ENCODE measurements at places on chromosomes 13 and 19.

DNA sequence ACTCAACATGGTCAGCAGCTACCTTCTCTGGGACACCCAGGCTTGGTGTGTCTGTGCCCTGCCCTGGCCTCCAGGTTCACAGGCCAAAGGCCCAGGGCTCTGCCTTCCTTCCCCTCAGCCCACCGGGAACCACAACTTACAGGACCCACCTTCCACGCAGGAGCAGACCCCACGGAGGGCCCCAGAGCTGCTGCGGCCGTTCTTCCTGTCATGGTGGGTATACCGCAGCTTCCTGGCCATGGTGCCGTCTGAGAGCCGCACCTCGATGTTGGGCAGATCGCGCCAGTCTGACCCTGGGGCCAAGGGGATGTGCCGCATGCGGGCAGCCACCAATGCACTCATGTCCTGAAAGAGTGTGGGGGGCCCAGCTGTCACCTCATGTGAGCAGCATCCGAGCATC lies 17.2 kb upstream of the EIF3G start:
- no peak for DNase-seq

DNA sequence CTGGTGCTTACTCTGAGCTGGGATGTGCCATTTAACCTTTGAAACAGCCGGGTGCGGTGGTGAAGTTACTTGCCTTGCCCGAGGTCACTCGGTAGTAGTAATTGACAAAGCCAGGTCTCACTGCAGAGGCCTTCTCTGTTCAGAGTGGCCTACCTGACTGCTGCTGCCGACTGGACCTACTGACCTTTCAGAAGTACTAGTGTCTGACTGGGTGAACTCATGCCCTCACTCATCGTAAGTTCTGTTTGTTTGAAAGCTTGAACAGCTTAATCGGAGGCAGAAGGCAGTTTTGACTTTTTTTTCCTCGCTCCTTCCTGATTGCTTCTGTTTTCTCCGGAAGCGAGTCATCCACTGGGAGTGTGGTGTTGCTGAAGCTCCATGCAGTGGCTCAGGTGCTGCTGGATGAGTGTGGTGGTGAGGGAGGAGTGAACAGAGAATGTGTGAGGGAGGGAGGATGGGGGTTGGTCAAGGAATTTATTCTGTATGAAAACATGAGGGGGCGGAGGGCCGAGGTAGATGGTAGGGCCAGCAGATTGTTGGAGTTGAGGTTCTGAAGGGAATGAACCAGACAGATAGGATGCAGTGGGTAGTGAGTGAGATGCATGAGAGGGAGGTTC lies 2.7 kb downstream of the SPINT2 start:
- no peak for DNase-seq

DNA sequence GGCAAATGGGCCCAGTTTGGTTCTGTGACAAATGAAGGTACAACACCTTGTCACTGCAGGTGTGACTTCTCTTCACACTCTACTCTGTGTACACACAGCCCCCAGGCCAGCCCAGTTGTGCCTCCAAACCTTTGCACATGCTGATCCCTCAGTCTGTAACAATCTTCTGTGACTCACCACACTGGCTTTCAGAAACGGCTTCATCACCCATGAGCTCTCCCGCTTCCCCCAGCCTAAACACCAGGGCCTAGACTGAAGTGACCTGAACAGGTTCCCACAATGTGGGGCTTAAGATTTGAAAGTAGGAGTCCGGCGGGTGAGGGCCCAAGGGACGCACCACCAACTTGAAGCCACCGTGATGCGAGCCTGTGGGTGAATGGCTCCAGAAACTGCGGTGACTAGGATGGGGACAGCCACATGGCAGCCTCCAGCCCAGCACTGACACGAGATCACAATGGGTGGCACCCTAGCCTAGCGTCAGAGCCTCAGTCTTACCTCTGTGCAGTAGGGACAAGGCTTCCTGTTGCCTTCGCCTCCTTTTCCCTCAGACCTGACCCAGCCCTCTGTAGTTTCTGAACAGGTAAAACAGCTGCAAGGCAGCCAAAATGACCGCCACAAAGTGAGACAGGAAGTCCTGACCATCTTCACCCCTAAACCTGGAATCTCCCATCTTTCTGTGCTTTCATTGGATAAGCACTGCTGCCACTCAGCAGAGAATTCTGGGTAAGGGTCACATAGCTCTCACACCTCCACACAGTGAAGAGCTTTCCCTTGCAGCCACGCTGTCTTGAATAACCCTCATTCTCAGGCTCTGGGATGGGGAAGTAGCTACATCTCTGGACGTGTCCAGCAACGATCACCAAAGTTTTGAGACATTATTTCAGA lies 34.2 kb upstream of the ZNF599 start:
- DNase-seq = no peak

DNA sequence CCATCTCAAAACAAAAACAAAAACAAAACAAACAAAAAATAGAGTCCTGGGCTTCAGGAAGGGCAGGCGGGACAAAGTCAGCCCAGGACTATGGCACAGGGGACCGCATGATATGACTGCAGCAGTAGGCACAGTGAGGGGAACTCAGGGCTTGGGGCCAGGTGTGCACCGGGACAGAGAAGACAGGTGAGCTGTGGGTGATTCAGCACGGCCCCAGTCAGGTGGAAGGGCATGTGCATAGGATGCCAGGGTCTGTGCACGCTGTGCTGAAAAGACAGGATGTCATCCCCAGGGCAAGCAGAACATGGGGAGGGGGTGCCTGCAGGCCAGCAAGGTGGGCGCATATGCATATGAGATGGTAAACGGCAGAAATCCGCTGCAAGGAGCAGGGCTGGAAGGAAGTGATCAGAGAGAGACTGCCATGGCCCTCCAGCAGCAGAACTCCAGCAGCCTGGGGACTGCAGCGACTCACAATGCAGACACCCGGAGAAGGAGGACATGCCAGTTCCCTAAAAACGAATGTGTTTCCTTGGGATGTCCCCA lies 15.0 kb downstream of the EPS15L1 start:
- DNase-seq = no peak

DNA sequence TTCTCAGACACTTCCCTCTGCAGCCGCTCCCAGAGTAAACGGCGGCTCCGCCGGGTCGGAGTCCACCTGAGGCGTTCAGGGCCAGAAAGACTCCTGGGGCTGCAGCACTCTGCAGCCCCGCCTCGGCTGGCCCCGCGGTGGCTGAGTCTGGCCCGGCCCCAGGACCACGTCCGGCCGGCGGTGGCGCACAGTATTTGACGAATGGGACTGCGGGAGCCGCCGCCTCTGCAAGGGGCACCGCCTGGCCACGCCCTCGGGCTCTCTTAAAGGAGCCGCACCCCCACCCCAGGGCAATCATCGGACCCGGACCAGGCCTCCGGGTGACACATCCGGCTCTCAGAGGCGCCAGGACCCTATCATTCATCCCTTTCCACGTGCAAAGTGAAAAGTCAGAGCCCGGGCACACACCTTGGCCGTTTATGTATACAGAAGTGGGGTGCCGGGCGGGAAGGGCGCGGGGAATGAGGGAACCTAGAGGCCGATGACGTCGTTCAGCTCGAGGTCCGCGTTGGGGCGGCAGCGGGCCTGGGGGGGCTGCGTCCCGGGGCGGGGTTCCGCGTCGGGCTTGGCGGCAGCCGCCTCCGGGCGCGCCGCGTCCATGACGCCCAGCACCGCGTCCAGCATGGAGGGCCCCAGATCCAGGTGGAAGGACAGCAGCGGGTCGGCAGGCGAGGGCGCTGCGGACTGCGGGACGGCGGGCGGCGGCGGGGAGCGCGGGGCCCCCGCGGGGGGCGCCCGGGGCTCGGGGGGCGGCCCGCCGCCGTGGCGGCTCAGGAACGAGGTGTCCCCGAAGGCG lies 1.2 kb upstream of the LENG9 start:
- peak; percentile 14 for DNase-seq

- DNase-seq = no peak
Observed at GRCh38 chr19:43367822-43368221, 14.3 kb downstream of the CD177 start.

GRCh38 chr13:22060187-22060586 lies 389.3 kb downstream of the FGF9 start:
- no peak for DNase-seq

DNA sequence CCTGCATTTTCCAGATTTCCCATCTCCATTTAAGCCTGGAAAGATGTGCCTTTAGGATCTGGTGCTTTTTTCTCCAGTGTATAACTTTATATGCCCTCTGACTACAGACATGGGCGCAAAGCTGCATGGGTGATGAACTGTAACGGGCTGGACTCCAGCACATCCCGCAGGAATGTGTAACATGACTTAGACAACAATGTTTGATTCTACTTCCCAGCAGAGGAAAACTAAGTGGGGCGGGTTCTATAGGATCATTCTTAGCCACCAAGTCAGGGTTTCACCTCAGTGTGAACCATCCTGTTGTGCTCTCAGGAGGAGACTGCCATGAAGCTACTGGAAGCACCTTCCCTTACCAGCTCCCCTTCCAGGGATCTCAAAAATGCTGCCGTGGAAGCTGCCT lies 93.2 kb upstream of the SERP2 start:
- no peak for DNase-seq

DNA sequence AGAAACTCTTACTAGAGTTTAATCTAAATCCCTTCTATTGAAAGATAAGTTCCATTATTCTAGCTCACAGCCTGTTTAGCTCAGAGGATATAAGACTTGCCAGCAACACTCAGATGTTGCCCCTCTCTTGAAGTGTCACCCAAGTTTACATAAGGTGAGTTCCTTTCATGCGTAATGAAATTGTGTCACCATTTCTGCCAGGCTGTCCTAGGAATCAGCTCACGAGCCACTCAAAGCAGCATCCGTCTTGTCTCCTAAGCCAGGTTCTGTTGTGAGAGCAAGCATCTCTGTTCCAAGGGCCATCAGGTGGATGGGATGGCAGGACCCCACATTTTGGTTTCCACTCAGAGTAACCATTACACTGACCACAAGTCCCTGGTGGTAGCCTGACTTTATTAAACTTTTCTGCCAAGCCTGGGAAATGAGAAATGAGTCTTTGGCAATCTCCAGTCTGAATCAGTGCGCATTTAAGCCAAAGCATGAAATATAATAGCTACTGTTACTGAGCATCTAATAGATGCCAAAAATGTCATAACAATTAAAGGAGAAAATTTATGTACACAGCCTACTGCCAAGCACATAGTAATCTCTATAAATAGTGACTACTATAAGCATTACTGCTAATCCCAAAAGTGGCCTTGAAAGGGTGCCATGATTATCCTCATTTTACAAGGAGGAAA lies 179.6 kb upstream of the MIR17HG start:
- DNase-seq = no peak

GRCh38 chr13:21579754-21580316 lies 24.1 kb downstream of the MICU2 start:
- no peak for DNase-seq
